Activated CD8-positive, alpha-beta memory T cell treated with anti-CD3 and anti-CD28 coated beads for 1 hour (primary cell): ENCODE measurements at places on chromosomes 1 and 21.

DNA sequence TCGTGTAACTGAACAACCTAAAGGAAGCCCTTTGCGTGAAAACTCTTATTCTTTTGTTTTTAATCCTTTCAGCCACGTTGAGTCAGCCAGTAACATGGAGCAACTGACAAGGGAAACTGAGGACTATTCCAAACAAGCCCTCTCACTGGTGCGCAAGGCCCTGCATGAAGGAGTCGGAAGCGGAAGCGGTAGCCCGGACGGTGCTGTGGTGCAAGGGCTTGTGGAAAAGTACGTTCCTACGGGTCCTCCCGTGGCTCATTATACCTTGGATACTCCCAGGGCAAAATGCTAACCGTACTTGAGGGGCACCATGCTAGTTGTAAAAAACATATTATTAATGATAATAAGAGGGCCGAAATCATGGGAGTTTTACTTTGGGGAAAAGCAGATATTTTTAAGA lies 49.4 kb downstream of the LAMC2 start:
- no peak for DNase-seq

GRCh38 chr1:99662539-99663080 lies 16.7 kb downstream of the PALMD start:
- no peak for DNase-seq

DNA sequence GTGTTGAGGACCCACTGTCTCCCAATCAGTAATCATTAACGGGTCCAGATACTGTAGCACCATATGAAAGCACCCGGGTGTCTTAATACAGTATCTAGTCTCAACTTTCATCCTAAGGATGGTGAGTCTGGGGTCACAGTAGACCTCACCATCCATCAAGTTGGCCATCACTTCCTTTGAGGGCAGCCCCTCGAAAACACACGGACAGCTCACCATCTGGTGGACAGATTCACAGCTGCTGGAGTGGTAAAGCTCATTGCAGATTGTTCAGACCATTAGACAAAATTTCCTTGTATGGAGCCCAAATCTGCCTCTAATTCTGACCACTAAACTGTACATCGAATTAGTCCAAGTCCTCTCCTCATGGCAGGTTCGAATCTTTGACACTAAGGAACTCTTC lies 123.1 kb downstream of the PGBD5 start:
- no peak for DNase-seq

- DNase-seq: no peak
Observed at GRCh38 chr1:246709835-246710234, 14.4 kb upstream of the SCCPDH start.

DNA sequence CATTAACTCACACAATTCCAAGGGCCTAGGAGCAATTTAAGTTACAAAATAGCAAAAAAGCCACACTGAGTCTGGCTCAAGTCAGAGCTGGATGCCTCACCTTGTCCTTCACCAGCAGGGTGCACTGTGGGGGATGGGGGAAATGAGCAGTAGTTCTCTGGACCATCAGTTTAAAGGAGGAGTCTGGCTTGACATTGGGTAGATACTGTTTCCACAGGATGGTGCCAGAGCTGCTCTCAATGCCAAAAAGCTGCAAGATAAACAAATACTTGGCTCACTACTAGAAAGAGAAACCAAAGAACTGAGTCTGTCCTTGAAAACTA lies 18.8 kb downstream of the EMC1 start:
- DNase-seq: no peak

- no peak for DNase-seq
Observed at GRCh38 chr1:113036639-113037321, 36.2 kb upstream of the LRIG2 start.

- DNase-seq: no peak
Observed at GRCh38 chr1:241157435-241157834, 199.6 kb downstream of the RGS7 start.

GRCh38 chr1:161497961-161498360 lies 7.3 kb upstream of the FCGR2A start:
- no peak for DNase-seq

GRCh38 chr1:15345705-15346345 lies 63.9 kb upstream of the EFHD2 start:
- DNase-seq: peak; percentile 32

- no peak for DNase-seq
Observed at GRCh38 chr1:183646776-183647175, 6.3 kb downstream of the APOBEC4 start.

- DNase-seq: no peak
Observed at GRCh38 chr1:235130766-235131270, 2.2 kb upstream of the TOMM20 start.

DNA sequence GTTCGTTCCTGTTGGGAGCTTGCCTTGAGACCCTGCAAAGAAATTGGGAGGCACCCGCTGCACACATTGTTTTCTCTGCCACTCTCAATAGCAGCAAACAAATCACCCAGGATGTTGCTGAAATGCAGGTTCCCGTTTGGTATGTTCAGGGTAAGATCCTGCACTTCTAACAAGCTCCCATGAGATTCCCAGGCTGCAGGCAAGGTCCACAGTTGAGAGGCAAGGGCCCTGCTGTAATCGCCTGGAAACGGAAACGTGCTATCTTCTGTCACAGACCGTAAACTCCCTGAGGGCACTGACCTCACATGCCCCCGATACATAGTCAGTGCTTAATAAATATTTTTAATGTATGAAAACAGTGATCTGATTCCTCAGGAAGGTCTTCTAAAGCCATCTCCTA lies 37.8 kb downstream of the XCL1 start:
- DNase-seq: no peak

DNA sequence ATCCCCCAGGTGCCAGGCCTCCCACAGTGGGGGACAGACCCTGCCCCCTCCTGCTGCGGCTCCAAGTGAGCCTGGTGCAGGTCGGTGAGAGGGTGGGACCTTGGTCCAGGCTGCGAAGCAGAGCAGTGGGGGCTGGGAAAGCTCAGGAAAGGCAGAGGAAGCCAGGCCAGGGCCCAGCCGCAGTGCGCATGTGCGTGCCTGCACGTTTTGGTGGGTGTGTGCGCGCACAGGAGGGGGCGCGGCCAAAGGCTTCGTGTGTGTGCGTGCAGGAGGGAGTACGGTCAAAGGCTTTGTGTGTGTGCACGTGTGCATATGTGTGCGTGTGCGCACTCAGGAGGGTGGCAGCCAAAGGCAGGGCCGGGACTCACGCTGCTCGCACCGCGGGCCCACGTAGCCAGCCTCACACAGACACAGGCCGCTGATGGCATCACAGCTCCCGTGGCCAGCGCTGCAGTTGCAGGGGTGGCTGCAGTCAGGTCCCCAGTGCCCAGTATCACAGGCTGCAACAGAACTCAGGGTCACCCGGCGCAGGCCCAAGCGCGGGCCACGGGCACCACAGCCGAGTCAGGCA lies 45.9 kb downstream of the ARHGEF16 start:
- DNase-seq: no peak

- DNase-seq: no peak
Observed at GRCh38 chr21:32349333-32349944, 43.4 kb downstream of the URB1 start.

DNA sequence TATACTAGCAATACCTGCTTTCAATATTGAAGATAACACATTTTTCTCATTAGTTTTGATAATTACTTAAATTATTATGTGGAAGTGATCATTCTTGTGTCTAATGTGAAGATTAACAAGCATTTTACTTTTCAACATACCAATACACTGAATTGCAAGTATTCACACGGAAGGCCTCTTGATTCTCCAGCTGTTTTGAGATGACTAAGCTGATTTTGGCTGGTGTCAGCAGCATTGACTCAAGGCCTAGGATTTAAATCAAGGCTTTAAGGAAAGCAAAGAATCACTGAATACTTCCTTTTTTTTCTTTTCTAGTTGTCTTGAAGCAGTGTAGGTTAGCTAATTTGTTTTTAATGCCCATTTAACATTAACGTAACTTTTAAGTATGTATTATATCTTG lies 373.7 kb downstream of the SRGAP2C start:
- no peak for DNase-seq

- no peak for DNase-seq
Observed at GRCh38 chr1:230371923-230372703, 54.0 kb downstream of the PGBD5 start.

GRCh38 chr1:23424293-23425192 lies at the start of gene TCEA3:
Gene TCEA3 (minus strand): TSS chr1:23424748. CDS start chr1:23424633, 115 bp downstream.
- DNase-seq: no peak

DNA sequence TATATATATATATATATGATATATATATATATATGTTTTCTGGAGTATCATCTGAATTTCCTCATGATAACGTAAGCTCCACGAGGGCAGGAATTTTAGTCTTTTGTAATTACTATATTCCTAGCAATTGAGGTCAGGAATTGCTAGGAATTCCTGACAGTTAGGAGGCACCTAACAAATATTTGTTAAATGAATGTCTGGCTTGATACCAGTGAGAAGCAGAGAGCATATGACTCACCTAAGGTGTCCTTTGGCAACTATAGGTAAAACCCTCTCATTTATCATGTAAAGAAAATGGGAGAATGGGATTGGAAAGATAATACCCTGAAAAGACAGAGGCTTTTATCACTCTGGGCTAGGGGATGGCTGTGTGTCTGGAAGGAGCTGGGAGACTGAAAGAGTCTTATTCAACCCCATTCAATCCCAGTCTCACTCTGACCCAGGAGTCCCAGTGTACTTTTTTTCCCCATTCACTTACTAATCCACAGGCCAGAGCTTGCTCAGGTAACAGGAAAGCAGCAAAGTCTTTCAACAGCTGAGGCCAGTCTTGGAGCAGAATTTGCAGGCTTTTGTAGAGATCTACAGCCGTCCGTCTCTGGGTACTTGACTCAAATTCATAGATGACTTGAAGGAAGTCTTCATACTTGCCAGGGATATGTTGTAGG lies 71.2 kb downstream of the DAP3 start:
- no peak for DNase-seq

DNA sequence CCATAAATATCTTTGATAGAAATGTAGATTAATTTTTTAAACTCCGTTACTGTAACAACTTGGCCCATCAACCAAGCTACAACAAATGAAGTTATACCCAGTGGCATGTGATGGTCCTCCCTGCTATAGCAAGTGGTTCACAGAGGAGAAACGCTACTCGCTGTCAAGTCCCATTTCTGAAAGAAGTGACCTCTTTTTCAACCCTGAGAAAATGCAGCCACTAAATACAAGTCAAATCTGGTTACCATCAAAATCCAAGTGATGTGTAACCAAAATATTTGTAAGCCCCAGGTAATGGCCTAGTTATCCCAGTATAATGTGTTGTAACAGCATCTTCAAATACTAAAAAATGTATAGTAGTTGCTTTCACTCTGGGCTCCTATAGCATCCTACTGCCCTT lies 151.8 kb downstream of the MIS18A start:
- no peak for DNase-seq

- DNase-seq: peak; percentile 51
Observed at GRCh38 chr1:21659099-21659923, 9.8 kb downstream of the RAP1GAP start.

- no peak for DNase-seq
Observed at GRCh38 chr1:38585971-38586370, 273.6 kb downstream of the RRAGC start.

GRCh38 chr1:247576514-247576913 lies 11.6 kb upstream of the OR2G2 start:
- DNase-seq: no peak

DNA sequence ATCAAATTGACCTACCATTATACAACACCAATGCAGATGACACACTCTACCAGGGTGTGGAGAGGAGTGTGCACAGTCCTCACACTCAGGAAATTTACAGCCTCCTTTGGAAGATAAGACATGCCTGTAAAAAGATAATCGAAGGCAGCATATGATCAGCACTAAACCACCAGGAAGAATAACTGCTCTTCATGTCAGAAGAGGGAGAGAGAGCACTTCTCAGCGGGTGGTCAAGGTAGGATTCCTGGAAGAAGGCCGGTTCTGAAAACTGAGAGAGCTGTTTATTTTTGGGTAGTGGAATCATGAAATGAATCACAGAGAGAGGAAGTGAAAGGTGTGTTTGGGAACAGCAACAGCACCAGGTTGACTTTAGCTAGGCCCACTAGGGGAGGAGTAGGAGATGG lies 14.0 kb upstream of the ZNF697 start:
- no peak for DNase-seq

DNA sequence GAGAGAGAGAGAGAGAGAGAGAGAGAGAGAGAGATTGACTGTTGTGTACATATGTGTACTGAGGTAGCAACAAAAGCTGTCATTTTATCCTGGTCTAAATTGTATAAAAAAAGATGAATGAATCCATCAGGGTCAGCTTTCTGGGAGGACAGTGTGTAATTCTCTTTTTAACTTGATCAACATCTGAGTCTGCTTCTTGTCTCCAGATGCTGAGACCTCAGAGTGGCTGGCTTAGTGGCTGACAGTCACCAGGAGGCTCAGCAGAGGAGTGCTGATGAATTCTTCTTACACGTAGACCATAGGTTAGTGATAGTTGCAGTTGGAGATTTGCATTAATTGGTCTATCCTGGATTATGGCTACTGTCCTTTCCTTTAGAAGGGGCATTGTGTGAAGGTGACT lies 28.5 kb upstream of the PLXNA2 start:
- DNase-seq: no peak

DNA sequence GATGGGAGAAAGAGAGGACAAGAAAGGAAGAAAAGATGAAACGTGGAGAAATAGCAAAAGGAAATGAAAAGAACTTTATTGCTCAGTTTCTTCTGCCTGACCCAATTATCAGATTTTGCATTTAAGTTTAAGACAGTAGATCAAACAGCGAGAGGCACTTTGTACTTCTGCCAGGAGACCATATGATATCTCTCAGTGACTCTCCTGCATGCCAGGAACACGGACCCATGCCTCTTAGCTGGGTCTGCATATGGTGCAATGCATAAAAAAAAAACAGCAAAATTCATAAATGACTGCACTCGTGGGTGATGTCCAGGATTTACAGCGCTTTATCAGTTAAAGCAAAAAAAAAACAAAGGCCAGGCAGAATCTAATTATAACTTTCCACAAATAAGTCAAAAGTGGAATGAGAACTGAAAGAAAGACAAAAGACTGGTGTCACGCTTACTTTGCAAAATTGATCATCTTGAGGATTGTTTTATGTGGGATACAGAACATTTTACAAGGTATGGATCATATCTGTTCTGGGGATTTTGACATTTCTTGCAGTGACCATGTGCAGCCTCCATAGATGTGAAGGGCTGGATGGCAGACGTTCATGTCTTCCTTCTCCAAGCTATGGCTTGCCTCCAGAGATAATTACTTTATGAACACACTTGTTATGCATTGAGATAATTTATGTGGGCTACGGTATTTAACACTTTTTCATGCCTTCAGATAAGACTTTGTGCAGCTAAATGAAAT lies 79.5 kb downstream of the RUNX1 start:
- no peak for DNase-seq

- no peak for DNase-seq
Observed at GRCh38 chr1:91775227-91775626, 110.7 kb downstream of the TGFBR3 start.

DNA sequence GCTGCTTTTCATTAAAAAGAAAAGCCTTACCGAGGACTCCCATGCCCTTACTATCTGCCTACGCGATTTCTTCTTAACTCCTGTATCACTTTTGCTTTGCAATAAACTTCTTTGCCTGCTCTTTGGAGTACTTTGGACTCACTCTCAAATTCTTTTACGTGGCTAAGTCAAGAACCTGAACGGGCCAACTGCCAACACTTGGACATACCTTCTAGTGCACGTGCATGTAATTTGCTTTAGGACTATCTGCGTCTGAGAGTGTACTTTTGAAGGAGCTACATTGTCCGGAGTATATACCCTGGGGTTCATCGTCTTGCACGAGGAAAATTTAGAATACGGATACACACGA lies 3.6 kb upstream of the OTUD3 start:
- no peak for DNase-seq

- DNase-seq: no peak
Observed at GRCh38 chr1:32742956-32743355, 40.4 kb upstream of the SYNC start.

- no peak for DNase-seq
Observed at GRCh38 chr1:217133958-217134856, 411.0 kb upstream of the ESRRG start.
